ENCODE measurements at places on chromosomes 5 and 9. TPM values are rescaled to one million over a fixed set of nuclear protein-coding genes. Genes with fewer than 3 reads are reported as not detected.
A peak's percentile ranks its signal among the peaks of the same experiment; 100 is the strongest.

GRCh38 chr9:129783516-129784361, 19.2 kb upstream of the TOR1B start:
- no peaks in the 10 kb centered on the region for H3K4me1 ChIP-seq
- H3K36me3 ChIP-seq = no peaks in the 10 kb centered on the region
- H3K27me3 ChIP-seq = peaks cover 7% of the 10 kb centered on the region
- DNase-seq = peak; percentile 80
- no peak overlapping the region for H3K27ac ChIP-seq

GRCh38 chr9:98328770-98329169, 73.3 kb upstream of the TBC1D2 start:
- DNase-seq = no peak
- H3K4me1 ChIP-seq = no peaks in the 10 kb centered on the region
- no peak overlapping the region for H3K4me3 ChIP-seq
- H3K36me3 ChIP-seq = no peaks in the 10 kb centered on the region

DNA sequence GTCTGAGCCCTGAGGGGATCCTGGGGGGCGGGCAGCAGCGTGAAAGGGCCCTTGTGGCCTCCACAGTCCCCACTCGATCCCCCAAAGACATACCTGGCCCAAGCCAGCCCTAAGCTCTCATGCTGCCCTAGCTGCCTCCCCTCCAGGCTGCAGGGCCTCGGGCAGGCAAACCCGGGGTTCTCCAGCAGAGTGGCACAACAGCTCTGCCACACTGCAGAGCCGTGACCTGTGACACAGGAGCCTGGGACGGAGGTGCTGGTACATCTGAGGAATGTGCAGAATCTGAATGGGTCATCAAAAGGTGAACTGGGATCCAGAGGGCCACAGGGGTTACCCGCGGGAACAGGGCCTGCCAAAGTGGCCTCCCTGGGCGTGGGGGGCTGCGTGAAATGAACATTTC, 163.2 kb downstream of the DAB2IP start:
- no peak overlapping the region for H3K27ac ChIP-seq
- H3K4me1 ChIP-seq = no peaks in the 10 kb centered on the region
- H3K27me3 ChIP-seq = no peaks in the 10 kb centered on the region
- no peaks in the 10 kb centered on the region for H3K36me3 ChIP-seq
- H3K4me3 ChIP-seq = no peak overlapping the region

- H3K27me3 ChIP-seq = no peaks in the 10 kb centered on the region
- H3K36me3 ChIP-seq = no peaks in the 10 kb centered on the region
- H3K4me3 ChIP-seq = no peak overlapping the region
These were observed 334.9 kb downstream of the PARP8 start for GRCh38 chr5:51001227-51001923.

DNA sequence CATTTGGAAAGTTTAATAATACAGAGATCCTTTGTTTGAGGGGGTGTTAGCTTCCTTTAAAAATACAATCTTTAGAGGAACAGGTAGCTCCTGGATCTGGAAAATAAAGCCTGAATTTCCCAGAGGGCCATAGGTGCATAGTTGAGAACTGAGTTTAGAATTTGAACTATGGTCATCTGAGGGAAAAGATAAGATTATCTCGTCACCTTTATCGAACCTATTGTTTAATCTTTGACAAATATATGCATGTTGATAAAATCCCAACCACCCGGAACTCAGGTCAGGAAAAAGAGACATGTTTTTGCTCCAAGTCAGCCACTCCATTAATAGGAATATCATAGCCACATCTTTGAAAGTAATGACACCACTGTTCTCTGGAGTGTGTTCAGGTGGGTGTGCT, 91.7 kb upstream of the FAM169A start:
- no peak for DNase-seq
- H3K27ac ChIP-seq = no peak overlapping the region
- no peaks in the 10 kb centered on the region for H3K36me3 ChIP-seq
- H3K4me1 ChIP-seq = peaks cover 3% of the 10 kb centered on the region
- no peaks in the 10 kb centered on the region for H3K27me3 ChIP-seq

- H3K36me3 ChIP-seq = no peaks in the 10 kb centered on the region
- H3K4me1 ChIP-seq = no peaks in the 10 kb centered on the region
- H3K27me3 ChIP-seq = no peaks in the 10 kb centered on the region
These were observed 139.6 kb upstream of the PHYKPL start for GRCh38 chr5:178372142-178372571.

GRCh38 chr5:3187771-3188425, 407.7 kb upstream of the IRX1 start:
- H3K36me3 ChIP-seq = no peaks in the 10 kb centered on the region
- no peak for DNase-seq
- H3K4me3 ChIP-seq = no peak overlapping the region
- no peak overlapping the region for H3K27ac ChIP-seq
- no peaks in the 10 kb centered on the region for H3K27me3 ChIP-seq
- H3K4me1 ChIP-seq = no peaks in the 10 kb centered on the region

DNA sequence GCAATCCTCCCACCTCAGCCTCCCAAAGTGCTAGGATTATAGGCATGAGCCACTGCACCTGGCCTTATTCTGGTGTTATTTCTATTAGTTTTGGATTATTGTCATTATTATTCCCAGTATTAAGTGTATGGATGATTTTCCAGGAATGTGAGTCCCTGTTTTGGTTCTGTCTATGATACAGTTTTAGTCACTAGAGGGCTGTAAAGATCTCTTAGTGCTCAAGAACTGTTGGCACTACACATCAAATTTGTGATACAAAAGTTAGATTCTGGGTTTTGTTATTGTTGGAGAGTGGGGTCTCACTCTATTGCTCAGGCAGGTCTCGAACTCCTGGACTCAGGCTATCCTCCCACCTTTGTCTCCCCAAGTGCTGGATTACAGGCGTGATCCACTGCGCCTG, 12.1 kb downstream of the CCL28 start:
- peaks cover 5% of the 10 kb centered on the region for H3K4me1 ChIP-seq
- no peak overlapping the region for H3K27ac ChIP-seq
- H3K4me3 ChIP-seq = no peak overlapping the region
- H3K36me3 ChIP-seq = no peaks in the 10 kb centered on the region
- DNase-seq = no peak
- peaks cover 3% of the 10 kb centered on the region for H3K27me3 ChIP-seq

GRCh38 chr5:120545007-120545406, 80.9 kb downstream of the PRR16 start:
- no peak for DNase-seq
- no peaks in the 10 kb centered on the region for H3K4me1 ChIP-seq
- no peaks in the 10 kb centered on the region for H3K36me3 ChIP-seq
- no peaks in the 10 kb centered on the region for H3K27me3 ChIP-seq
- no peak overlapping the region for H3K4me3 ChIP-seq

GRCh38 chr5:55021410-55021809, 2.6 kb upstream of the GZMK start:
- no peaks in the 10 kb centered on the region for H3K27me3 ChIP-seq
- H3K27ac ChIP-seq = no peak overlapping the region

- no peaks in the 10 kb centered on the region for H3K27me3 ChIP-seq
- H3K4me3 ChIP-seq = no peak overlapping the region
- H3K27ac ChIP-seq = no peak overlapping the region
- H3K4me1 ChIP-seq = no peaks in the 10 kb centered on the region
- DNase-seq = no peak
- no peaks in the 10 kb centered on the region for H3K36me3 ChIP-seq
These were observed 34.0 kb upstream of the ARAP3 start for GRCh38 chr5:141716009-141716408.

GRCh38 chr5:131863700-131864099, 66.9 kb upstream of the FNIP1 start:
- no peak overlapping the region for H3K4me3 ChIP-seq
- H3K36me3 ChIP-seq = no peaks in the 10 kb centered on the region
- H3K4me1 ChIP-seq = no peaks in the 10 kb centered on the region
- no peak for DNase-seq
- H3K27ac ChIP-seq = no peak overlapping the region
- H3K27me3 ChIP-seq = no peaks in the 10 kb centered on the region

DNA sequence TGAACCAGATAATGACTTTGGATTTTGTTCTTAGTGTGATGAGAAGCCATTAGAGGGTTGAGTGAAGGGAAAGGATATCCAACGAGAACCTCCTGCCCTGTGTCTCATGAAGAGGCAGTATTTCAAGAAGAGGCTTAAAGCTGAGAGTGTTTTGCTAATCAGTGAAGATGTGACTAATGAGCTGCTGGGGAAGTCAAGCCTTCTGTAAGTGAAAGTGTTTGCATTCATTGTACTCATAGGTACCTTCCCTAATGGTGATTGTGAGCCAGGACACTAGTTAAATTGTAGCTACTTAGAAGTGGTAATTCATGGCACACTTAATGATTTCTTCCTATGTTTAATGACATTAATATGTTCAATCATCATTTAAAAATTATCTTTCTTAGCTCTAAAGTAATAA, 23.7 kb downstream of the PIP5K1B start:
- H3K27ac ChIP-seq = no peak overlapping the region
- no peaks in the 10 kb centered on the region for H3K27me3 ChIP-seq
- H3K4me3 ChIP-seq = no peak overlapping the region
- H3K36me3 ChIP-seq = no peaks in the 10 kb centered on the region
- no peak for DNase-seq
- H3K4me1 ChIP-seq = no peaks in the 10 kb centered on the region

DNA sequence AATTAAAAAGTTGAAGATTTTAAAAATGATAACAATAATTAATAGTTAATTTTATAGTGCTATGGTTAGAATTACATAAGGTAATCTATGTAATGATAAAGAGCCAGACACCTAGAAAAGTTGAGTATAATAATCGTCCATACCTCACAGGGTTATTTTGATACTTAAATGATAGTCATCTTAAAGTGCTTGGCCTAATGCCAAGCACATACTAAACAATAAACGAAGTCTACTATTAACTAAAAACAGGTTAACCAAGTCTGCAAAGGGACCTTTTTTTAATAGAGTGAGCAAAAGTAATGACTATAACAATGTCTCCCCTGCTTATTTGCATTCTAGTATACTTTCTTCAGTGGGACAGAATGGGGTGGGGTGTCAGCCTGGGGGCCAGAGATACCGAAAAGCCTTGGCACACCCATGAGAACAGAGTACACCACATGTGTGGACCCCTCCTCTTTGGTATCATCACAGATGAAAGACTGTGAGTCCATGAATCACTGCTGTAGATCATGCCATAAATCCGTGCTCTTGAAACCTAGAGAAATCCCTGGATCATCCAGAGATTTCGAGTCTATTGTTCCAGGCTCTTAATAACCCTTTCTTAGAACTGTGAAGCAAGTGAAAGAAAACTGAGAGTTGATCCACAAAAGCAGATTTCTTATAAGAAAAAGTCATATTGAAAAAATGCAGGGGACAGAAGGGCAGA, 249.5 kb downstream of the PRELID2 start:
- DNase-seq = no peak
- H3K36me3 ChIP-seq = no peaks in the 10 kb centered on the region
- no peaks in the 10 kb centered on the region for H3K27me3 ChIP-seq
- no peak overlapping the region for H3K4me3 ChIP-seq
- no peak overlapping the region for H3K27ac ChIP-seq

- H3K4me1 ChIP-seq = peaks cover 4% of the 10 kb centered on the region
- H3K36me3 ChIP-seq = no peaks in the 10 kb centered on the region
- H3K27me3 ChIP-seq = no peaks in the 10 kb centered on the region
These were observed 42.6 kb upstream of the APC start for GRCh38 chr5:112694853-112695709.

DNA sequence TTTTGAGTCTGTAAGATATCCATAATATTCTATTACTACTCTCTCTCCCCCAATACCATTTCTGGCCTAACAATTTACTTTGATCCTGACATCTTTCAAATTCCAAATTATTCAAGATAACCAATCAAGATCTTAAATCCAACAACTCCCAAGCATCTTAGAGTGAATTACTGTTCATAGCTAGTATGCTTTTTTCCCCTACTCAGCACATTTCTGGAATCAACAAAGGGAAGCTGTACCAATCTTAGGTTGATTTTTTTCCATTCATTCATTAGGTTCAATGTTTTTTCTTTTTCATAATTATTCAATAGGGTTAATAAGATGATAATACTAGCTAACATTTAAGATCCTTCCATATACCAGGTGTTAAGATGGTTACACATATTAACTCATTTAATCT, 50.3 kb upstream of the MTMR12 start:
- H3K27ac ChIP-seq = no peak overlapping the region
- no peak overlapping the region for H3K4me3 ChIP-seq
- no peaks in the 10 kb centered on the region for H3K36me3 ChIP-seq
- H3K4me1 ChIP-seq = no peaks in the 10 kb centered on the region

GRCh38 chr5:148950471-148950863, 112.4 kb downstream of the SH3TC2 start:
- H3K27ac ChIP-seq = no peak overlapping the region
- no peaks in the 10 kb centered on the region for H3K4me1 ChIP-seq

DNA sequence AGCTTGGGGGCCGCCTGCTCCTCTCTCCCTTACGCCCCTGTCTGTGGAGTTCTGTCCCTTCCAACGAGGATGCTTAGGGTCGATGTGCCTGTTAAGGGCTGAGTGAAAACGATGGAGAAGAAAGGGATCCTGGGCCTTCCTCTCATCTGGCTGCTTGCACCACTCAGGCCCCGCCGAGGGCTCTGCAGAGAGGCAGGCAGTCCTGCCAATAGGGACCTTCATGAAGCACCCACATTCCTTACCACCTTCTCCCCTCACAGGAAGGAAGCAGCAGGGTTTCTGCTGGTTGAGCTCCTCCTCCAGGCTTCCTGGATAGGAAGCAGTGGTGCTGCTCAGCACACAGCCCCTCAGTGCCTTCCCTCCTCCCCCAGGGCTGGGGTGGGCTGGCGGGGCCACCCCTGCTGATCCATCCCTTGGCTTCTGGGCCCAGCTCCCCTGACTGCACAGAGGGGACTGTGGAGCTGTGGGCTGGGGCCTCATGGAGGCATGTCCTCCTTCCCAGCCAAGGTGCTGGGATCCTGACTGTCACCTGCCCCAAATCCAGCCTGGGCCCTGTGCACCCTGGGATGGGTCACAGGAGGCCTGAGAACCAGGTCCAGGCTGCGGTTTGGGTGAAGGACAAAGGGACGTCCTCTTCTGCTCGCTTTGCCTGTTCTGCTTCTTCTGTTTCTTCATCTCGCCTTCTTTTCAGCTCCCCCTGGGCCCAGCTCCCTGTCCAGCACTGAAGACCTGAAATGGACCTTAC, 50.5 kb downstream of the AHRR start:
- H3K4me1 ChIP-seq = peaks cover 5% of the 10 kb centered on the region
- H3K27ac ChIP-seq = no peak overlapping the region
- no peaks in the 10 kb centered on the region for H3K36me3 ChIP-seq
- no peaks in the 10 kb centered on the region for H3K27me3 ChIP-seq

DNA sequence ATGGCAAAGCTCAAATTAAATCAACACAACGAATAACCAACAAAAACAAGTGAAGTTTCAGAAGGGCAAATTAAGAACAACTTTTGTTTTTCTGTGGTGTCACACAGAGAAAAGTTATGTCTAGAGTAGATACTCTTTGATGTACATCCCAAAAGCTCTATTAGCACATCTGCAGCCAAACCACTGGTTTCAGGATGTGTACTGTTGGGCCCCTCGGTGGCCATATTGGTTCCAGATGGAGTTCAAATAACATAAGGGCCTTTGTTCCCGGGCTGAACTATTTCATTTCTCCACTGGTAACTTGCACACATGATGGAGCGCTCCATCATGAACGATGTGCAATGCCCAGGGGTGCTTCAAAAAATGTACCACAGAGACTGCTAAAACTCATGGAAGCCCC, 126.1 kb downstream of the SEMA5A start:
- H3K36me3 ChIP-seq = no peaks in the 10 kb centered on the region
- no peak overlapping the region for H3K4me3 ChIP-seq
- DNase-seq = no peak
- H3K27ac ChIP-seq = no peak overlapping the region
- no peaks in the 10 kb centered on the region for H3K27me3 ChIP-seq

Gene ANKRD20A1
- total RNA-seq = 2.1 TPM

Gene FABP6
- total RNA-seq = not detected

Gene FBXW11
- total RNA-seq = 54.5 TPM

Gene PCDHGB3
- total RNA-seq = 4.7 TPM

Gene ROR2
- total RNA-seq = 12.7 TPM

Gene PCDHB15
- 0.95 TPM for total RNA-seq

Gene ASPN
- 2.9 TPM for total RNA-seq

Gene TSSK1B
- 0.17 TPM for total RNA-seq

Gene MYMK
- not detected for total RNA-seq

Gene TMEM8B
- 16.5 TPM for total RNA-seq

Gene SGCD
- total RNA-seq = 8.8 TPM

Gene GDNF
- total RNA-seq = 0.98 TPM

Data from adrenal gland (tissue), 19 donors.